Lung (tissue), 17 donors: ENCODE measurements at places on chromosomes 2 and 18. TPM values are rescaled to one million over a fixed set of nuclear protein-coding genes. Genes with fewer than 3 reads are reported as not detected.

Gene SP140
- polyA plus RNA-seq = 2.9 TPM

GRCh38 chr2:53867169-53867568, 7.4 kb upstream of the GPR75 start:
- DNase-seq = no peak
- H3K36me3 ChIP-seq = peaks cover 10% of the 10 kb centered on the region
- H3K4me3 ChIP-seq = no peak overlapping the region
- H3K27me3 ChIP-seq = no peaks in the 10 kb centered on the region

DNA sequence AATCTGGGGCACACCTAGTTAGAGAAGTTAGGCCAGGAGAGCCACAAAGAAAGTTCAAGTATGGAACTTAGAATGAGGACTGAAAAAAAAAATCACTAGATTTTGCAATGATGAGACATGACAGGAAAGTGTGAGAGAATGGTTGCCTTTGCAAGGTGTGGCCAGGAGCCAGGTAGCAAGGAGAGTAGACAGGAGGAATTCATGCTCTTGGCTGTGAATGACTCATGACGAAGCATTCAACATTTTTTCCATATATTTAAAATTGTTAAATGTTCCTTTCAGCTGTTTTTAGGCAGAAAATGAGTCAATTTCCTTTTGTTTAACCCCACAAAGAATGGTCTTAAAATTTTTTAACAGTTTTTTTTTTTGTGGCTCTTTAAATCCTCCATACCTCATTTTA, 636.9 kb downstream of the PLCL1 start:
- DNase-seq = no peak
- no peak overlapping the region for H3K27ac ChIP-seq
- no peaks in the 10 kb centered on the region for H3K4me1 ChIP-seq

Gene ADGRF3
- polyA plus RNA-seq = 3.9 TPM

DNA sequence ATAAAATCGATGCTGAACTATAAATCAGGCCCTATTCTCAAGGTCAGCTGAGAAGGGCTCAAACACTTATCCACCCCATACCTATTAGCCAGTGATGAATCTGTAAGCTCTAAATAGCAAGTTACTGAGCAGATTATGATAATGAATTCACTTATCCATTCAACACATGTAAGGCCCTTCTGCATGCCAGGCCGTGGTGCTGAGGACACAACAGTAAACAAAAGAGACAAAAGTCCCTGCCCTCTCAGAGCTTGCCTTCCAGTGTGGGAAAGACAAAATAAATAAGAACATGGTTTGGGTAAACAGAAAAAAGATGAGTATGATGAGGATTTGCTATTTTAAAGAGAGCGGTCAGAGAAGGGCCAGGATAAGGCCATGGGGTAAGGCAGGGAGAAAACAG, 11.7 kb downstream of the TTC32 start:
- H3K4me3 ChIP-seq = no peak overlapping the region
- H3K4me1 ChIP-seq = peaks cover 8% of the 10 kb centered on the region
- no peaks in the 10 kb centered on the region for H3K36me3 ChIP-seq
- no peak overlapping the region for H3K27ac ChIP-seq
- DNase-seq = no peak

Gene NGEF
- 1.0 TPM for polyA plus RNA-seq

DNA sequence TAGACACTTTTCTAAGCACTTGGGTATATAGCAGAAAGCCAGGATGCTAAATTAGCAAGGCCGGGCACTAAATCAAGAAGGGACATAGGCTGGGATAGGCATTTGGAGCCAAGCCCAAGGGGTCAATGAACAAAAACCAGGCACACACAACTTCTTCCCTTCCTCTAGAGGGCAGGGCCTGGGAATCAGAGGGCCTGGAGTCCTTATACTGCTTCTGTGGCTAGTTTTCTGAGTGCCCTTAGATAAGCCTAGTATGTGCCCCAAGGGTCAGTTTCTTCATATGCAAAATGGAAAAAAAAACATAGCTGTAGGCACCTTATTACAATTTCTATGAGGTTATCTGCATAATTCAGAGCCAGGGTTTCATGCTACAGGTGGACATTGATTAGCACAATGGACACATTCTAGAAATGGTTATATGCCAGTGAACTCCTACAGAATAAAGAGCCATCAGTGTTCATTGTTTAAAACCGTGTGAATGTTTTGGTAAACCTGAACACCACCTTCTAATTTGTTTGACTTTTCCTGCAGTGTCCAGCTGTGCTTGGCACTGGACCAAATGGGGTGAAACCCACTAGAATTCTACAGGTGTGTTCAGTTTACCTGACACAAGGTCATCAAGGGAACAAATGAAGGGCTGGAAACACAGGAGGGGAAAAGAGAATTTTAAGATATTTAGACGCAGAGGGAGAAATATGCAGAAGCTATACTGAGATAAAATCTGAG, 49.6 kb downstream of the PAX8 start:
- H3K27me3 ChIP-seq = no peaks in the 10 kb centered on the region
- H3K4me3 ChIP-seq = no peak overlapping the region
- H3K4me1 ChIP-seq = no peaks in the 10 kb centered on the region
- H3K27ac ChIP-seq = no peak overlapping the region
- no peak for DNase-seq

DNA sequence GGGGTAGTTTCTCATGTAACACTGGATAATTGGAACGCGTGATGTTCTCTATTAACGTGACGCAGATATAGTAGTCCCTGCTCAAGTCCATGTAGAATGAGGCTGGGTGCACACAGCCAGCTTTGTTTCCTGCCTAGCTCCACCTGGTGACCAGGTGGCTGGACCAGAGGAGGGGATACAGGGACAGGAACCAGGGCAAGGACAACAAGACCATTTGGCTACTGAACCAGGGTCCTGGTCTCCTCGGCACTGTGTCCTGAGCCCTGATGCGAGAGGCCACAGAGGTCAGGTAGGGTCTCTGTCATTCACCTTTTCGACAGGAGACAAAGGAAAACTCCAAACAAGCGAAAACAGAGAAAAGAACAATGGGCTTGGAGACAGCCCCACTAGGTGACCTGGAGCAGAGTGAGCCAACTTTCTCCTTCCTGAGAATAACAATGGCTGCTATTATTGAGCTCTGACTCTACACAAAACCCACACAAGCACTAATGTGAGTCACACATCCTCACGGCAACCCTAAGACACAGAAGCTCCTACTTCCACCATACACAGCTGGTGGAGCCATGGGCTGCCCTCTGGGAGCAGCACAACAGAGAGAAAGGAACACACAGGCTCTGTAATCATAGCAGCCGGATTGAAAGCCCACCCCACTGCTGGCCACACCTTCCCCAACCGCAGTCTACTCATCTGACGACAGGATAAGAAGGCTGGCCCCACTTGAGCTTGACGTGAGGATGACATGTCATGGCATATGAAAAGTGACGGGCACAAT, 67.3 kb upstream of the TEX51 start:
- H3K27ac ChIP-seq = no peak overlapping the region
- no peak overlapping the region for H3K4me3 ChIP-seq
- no peaks in the 10 kb centered on the region for H3K36me3 ChIP-seq
- DNase-seq = no peak
- no peaks in the 10 kb centered on the region for H3K4me1 ChIP-seq
- no peaks in the 10 kb centered on the region for H3K27me3 ChIP-seq

- peaks cover 20% of the 10 kb centered on the region for H3K36me3 ChIP-seq
- H3K4me3 ChIP-seq = no peak overlapping the region
- H3K27me3 ChIP-seq = no peaks in the 10 kb centered on the region
- no peak overlapping the region for H3K27ac ChIP-seq
- peaks cover 22% of the 10 kb centered on the region for H3K4me1 ChIP-seq
- DNase-seq = peak; percentile 85
Measured at GRCh38 chr2:7031547-7032245, 114.5 kb downstream of the RNF144A start.

DNA sequence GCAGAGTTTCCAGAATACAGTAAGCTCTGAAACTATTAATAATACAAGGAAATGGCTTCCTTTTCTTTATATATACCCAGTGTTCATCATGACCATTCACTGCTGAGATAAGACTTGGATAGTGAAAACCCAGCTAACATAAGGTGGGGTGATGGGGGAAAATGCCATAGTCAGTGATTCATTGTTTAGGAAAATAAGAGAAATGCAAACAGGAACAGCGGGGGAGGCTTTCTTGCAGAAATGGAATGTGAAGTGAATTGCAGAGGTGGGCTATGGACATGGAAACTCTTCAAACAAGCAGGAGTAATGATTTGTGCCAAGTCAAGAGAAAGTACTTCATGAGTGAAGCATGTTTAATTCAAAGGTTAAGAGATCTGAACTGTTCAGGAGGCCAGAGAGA, 519.4 kb downstream of the TDRD15 start:
- no peak overlapping the region for H3K27ac ChIP-seq
- DNase-seq = no peak
- no peaks in the 10 kb centered on the region for H3K36me3 ChIP-seq
- H3K4me1 ChIP-seq = no peaks in the 10 kb centered on the region

GRCh38 chr2:128308284-128308731, 10.4 kb downstream of the HS6ST1 start:
- no peaks in the 10 kb centered on the region for H3K27me3 ChIP-seq
- H3K36me3 ChIP-seq = no peaks in the 10 kb centered on the region
- peaks cover 42% of the 10 kb centered on the region for H3K4me1 ChIP-seq
- peak; percentile 12 for DNase-seq
- H3K4me3 ChIP-seq = no peak overlapping the region

Gene TUBA4B
- 12.2 TPM for polyA plus RNA-seq

Gene RAB10
- polyA plus RNA-seq = 84.5 TPM

- no peaks in the 10 kb centered on the region for H3K4me1 ChIP-seq
- peak; percentile 19 for DNase-seq
- H3K4me3 ChIP-seq = no peak overlapping the region
- H3K27me3 ChIP-seq = no peaks in the 10 kb centered on the region
- H3K27ac ChIP-seq = no peak overlapping the region
- H3K36me3 ChIP-seq = no peaks in the 10 kb centered on the region
Measured at GRCh38 chr18:74796841-74797576, 199.3 kb downstream of the ZNF407 start.

GRCh38 chr2:227503433-227504406, 31.8 kb downstream of the AGFG1 start:
- peak overlapping the region; percentile 23 for H3K27ac ChIP-seq
- peaks cover 3% of the 10 kb centered on the region for H3K36me3 ChIP-seq
- H3K27me3 ChIP-seq = no peaks in the 10 kb centered on the region
- no peak overlapping the region for H3K4me3 ChIP-seq
- no peaks in the 10 kb centered on the region for H3K4me1 ChIP-seq

DNA sequence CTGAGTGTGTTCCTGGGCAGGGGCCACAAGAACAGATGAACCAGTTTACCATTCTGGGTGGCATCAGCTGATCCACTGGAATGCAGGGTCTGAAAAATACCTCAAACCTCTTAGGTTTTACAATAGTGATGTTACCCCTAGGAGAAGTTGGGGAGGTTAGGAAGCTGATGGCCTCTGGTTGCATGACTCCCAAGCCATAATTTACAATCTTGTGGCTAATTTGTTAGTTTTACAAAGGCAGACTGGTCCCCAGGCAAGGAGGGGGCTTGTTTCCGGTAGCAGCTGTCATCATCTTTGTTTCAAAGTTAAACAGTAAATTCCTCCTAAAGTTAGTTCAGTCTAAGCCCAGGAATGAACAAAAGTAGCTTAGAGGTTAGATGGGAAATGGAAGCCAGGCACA, 113.8 kb upstream of the SLC38A11 start:
- H3K36me3 ChIP-seq = no peaks in the 10 kb centered on the region
- H3K27me3 ChIP-seq = no peaks in the 10 kb centered on the region
- no peak for DNase-seq
- H3K27ac ChIP-seq = no peak overlapping the region
- H3K4me1 ChIP-seq = no peaks in the 10 kb centered on the region
- H3K4me3 ChIP-seq = no peak overlapping the region

Gene LRP1B
- 0.01 TPM for polyA plus RNA-seq

DNA sequence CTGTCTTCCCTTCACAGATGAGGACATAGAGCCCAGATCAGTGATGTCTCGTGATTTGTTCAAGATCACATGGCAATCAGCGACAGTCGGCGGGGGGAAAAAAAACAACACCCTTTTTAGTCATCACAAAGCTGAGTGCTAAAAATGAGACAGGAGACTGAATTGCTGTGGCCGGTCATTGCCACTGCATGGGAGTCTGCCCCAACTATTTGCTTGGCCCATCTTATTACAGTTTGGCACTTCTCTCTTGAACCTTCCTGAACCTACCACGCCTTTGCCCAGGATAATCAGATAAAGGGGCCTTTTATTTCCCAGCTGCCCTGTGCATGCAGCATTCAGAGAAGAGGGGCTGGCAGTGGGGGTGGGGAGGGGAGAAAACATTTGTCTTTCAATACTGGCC, 42.7 kb downstream of the SETBP1 start:
- H3K4me3 ChIP-seq = no peak overlapping the region
- H3K27me3 ChIP-seq = no peaks in the 10 kb centered on the region
- no peaks in the 10 kb centered on the region for H3K4me1 ChIP-seq
- DNase-seq = no peak
- no peak overlapping the region for H3K27ac ChIP-seq

GRCh38 chr18:77044866-77045664, 87.5 kb downstream of the MBP start:
- H3K36me3 ChIP-seq = no peaks in the 10 kb centered on the region
- H3K4me3 ChIP-seq = no peak overlapping the region
- no peaks in the 10 kb centered on the region for H3K4me1 ChIP-seq
- no peak overlapping the region for H3K27ac ChIP-seq

DNA sequence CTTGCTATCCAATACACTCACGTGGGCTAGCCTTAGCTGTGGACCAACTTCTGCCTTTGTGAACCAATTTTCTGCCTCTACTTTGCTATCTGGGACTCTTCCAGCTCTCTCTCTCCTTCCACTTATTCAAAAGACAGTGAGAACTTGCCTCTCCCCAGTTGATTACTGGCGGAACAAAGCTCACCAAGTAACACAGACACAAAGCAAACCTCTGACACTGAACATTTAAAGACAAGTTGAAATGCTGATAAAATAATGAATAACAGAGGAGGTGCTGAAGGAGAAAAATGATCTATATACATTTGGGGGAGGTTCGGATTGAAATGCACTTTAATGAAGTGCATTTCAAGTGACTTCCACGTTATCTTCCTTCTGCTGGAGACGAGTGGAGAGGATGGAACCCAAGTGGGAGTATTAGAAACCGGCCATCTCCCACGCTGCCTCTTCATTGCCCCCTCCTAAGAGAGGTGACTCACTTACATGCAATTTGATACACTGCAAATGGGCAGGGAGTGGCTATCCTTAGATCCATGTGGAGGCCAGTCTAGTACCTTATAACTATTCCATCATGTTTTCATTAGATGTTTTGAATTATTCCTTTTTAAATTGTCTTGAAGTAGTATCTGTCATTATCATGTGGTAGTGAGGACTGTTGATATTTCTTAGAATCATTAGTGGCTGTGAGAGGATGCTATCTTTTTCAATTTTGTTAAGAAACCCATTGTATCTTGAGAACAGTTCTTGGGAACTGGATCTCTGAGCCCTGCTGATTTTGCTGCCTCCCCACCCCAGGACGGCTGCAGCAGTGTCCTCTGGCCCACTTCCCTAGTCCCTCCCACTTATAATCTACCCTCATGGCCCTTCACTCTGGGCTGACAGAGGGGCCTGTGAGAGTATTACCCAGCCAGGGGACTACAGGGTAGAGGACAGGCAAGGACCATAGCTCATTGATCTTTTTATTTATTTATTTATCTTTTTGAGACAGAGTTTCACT, 6.0 kb upstream of the GLI2 start:
- no peaks in the 10 kb centered on the region for H3K36me3 ChIP-seq
- H3K4me3 ChIP-seq = no peak overlapping the region
- DNase-seq = peak; percentile 43
- peaks cover 14% of the 10 kb centered on the region for H3K27me3 ChIP-seq
- H3K27ac ChIP-seq = no peak overlapping the region

Gene L3MBTL4
- polyA plus RNA-seq = 3.5 TPM
